Ecto neural progenitor cell (in vitro differentiated cells): ENCODE measurements at places on chromosomes 6 and 20.
A peak's percentile ranks its signal among the peaks of the same experiment; 100 is the strongest.

DNA sequence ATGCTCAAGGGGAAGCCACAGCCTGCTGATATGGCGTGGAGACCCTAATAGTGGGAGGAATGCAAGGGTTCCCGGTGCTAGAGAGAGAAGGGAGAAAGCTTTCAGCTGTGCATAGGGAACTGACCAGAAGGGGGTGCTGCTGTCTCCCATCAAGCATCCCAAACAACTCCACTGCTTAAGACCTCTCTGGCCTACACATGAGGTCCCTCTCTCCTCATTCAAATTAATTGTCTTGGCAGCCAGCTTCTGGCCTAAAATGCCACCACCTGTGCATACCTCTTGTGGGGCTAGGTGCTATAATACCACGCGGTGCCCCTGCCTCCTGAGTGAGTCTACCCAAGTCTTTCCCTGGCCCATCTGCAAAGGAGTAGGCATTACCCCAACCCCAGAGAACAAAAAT, 14.5 kb downstream of the ADISSP start:
- DNase-seq = peak; percentile 71

- DNase-seq = no peak
Measured at GRCh38 chr6:46690141-46690755, 2.6 kb downstream of the TDRD6 start.

DNA sequence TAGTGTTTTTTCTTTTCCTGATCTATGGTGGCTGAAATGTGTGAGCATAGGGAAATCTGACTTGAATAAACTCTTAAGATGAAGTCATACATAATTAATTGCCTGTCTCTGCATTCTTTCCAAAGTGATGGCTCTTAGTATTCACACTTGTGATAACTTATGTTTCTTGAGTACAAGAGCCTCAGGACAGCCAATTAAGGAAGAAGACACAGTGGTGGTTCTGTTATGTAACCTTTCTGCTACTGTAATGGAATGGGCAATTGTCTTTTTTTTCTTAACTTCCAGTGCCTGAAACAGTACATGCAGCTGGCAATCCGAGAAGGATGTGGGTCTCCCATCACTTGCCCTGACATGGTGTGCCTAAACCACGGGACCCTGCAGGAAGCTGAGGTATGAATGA, 40.1 kb downstream of the RNF144B start:
- DNase-seq = no peak

DNA sequence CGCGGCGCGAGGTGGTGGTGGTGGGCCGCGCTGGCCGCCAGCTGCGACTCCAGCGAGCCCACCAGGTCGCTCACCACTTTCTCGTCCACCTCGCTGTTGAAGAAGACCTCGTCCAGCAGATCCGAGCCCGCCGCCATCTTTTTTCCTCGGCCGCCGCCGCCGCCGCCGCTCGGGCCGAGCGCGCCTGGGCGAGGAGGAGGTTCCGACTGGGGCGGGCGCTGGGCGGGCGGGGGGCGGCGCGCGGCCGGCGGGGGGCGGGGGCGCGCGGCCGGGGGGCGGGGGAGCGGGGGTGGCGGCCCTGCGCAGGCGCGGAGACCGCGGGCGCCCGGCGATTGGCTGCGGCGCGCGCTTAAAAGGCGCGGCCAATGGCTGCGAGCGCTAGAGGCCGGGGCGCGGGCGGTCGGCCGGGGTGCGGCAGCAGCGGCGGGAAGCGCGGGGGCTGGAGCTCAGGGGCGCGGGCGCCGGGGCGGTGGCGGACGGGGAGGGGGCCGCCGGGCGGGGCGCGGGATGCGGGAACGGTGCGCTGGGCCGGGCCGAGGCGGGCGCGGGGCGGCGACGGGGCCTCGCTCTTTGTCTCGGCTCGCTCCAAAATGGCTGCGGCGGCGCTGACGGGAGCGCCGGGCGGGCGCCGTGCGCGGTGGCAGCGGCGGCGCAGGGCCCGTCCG, at the start of gene TAF4:
TAF4 (minus strand) TSS at position 208 of the 665 bp plus-strand sequence; CDS start at position 137, 71 bp downstream.
- DNase-seq = peak; percentile 89
